Activated CD4-positive, alpha-beta T cell treated with anti-CD3 and anti-CD28 coated beads, Interleukin-2, amount 50 U/mL, for 1 hour (primary cell): ENCODE measurements at places on chromosomes 16 and 17.
A peak's percentile ranks its signal among the peaks of the same experiment; 100 is the strongest.

DNA sequence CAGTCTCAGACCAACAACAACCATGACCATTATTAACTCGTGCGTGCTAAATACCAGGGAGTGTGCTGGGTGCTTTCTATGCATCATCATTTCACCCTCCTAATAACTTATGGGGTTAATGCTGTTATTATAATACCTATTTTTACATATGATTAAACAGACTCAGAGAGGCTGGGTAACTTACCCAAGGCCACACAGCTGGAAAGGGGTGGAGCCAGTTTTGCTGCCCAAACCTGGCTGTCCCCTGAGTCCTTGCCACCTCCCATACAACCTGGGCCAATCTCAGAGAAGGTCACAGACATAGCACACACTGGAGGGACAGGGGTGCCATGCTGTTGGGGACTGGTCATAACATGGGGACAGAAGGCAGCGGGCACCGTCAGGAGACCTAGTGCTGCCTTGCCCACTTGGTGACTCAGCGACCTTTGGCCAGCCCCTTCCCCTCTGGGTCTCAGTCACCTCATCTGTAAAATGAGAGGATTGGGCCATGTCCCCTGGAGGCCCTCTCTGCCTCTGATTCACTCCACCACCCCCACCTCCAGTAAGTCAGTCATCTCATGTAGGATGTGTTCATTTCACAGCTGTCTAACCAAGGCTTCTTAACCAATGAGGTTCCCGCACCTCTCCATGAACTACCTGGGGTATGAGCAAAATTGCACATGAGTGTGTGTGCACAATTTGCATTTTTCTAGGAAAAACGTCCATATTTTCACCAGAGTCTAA lies 11.4 kb upstream of the FADS6 start:
- DNase-seq = no peak

- DNase-seq = no peak
Observed at GRCh38 chr17:8287651-8288335, 677 bp upstream of the RANGRF start.

DNA sequence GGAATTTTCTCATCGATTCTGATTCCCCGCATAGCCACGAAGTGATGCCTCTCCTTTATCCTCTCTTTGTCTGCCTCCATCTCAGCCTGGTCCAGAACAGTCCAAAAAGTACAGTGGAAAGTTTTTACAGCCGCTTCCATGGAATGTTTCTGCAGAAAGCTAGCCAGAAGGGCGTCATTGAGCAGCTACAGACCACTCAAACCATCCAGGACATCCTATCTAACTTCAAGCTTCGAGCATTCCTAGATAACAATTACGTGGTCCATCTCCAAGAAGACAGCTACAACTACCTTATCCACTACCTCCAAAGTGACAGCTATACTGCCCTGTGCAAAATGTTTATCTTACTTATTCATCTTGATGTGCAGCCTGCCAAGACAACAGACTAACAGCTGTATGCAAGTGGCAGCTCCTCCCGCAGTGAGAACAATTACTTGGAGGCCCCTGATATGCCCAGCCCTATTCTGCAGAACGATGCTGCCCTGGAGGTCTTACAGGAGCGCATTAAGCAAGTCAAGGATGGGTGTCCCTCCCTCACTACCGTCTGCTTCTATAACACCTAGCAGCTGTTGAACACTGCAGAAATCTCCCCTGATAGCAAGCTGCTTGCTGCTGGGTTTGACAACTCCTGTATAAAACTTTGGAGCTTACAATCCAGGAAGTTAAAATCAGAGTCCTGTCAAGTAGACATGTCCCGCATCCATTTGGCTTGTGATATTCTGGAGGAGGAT lies 38.9 kb downstream of the SLFN12L start:
- no peak for DNase-seq

GRCh38 chr17:57987581-57988300 lies at the start of gene VEZF1:
Gene VEZF1 (minus strand): TSS chr17:57988254. CDS start chr17:57988111, 143 bp downstream.
- DNase-seq = peak; percentile 76

DNA sequence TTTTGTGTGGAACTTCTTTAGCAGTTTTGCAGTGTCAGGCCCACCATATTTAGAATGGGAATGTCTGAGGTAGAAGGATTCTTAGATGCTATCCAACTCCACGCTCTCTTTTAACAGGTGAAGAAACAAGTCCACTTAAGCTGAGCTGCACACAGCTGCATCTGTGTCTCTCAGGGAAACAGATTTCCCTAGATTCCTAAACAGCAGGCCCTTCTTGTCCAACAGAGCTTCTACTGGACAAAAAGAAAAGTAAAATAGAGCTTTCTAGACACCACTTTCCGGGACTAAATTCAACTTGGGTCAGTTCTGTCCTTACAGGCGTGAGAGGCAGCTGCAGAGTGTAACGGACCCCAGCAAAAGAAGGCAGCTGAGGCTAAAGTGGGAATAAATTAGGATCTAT lies 51.7 kb downstream of the SNX11 start:
- no peak for DNase-seq

DNA sequence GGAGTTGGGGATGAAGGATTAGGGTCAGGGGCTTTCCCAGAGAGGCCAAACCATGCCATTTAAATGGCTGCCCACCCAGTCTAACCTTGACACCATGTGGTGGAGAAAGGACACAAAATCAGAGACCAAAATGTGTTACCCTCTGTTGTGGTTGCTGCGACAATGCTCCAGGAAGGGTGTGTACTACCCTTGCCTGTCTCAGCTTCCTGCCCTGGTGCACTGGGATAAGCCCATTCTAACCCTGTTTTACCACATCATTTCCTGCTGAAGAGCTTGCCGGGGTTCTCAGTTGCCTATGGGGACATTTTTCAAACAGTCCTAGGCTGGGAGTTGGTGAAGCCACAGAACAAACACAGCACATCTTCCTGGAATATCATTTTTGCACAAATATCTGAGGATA lies 4.9 kb downstream of the OR4D1 start:
- peak; percentile 58 for DNase-seq

GRCh38 chr17:59840329-59841090 lies 52.2 kb downstream of the TUBD1 start:
- no peak for DNase-seq

GRCh38 chr16:90008708-90009145 lies 10.5 kb downstream of the DBNDD1 start:
- DNase-seq = peak; percentile 53

- no peak for DNase-seq
Observed at GRCh38 chr17:69485901-69486643, 71.6 kb downstream of the MAP2K6 start.

DNA sequence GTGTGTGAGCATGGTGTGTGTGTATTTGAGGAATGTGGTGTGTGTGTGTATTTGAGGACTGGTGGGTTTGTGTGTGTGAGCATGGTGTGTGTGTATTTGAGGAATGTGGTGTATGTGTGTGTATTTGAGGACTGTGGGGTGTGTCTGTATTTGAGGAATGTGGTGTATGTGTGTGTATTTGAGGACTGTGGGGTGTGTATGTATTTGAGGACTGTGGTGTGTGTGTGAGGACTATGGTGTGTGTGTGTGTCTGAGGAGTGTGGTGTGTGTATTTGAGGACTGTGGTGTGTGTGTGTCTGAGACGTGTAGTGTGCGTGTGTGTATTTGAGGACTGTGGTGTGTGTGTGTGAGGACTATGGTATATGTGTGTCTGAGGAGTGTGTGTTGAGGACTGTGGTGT lies 18.0 kb upstream of the CACNG1 start:
- DNase-seq = no peak

GRCh38 chr16:70298988-70299938 lies at the start of gene DDX19B:
Gene DDX19B (plus strand): TSS chr16:70299186. CDS start chr16:70299298, 112 bp downstream.
- DNase-seq = peak; percentile 42

GRCh38 chr17:76515274-76515949 lies 14.2 kb upstream of the RHBDF2 start:
- peak; percentile 77 for DNase-seq

GRCh38 chr16:87657621-87658192 lies 55.4 kb downstream of the JPH3 start:
- no peak for DNase-seq

DNA sequence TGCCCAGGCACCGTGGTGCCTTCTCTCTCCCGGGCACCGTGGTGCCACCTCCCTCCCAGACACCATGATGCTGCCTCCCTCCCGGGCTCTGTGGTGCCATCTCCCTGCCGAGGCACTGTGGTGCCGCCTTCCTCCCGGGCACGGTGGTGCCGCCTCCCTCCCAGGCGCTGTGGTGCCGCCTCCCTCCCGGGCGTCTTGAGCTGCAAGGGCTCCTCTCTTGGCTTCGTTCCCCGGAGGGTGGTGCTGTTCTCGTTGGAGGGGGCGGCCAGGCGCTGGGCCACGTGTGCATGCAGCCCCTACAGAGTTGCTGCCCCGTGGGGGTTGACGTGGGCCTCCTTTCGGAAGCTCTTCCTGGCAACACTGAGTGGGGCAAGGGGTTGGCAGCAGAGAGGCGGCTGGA lies 8.2 kb downstream of the CENPX start:
- DNase-seq = no peak

DNA sequence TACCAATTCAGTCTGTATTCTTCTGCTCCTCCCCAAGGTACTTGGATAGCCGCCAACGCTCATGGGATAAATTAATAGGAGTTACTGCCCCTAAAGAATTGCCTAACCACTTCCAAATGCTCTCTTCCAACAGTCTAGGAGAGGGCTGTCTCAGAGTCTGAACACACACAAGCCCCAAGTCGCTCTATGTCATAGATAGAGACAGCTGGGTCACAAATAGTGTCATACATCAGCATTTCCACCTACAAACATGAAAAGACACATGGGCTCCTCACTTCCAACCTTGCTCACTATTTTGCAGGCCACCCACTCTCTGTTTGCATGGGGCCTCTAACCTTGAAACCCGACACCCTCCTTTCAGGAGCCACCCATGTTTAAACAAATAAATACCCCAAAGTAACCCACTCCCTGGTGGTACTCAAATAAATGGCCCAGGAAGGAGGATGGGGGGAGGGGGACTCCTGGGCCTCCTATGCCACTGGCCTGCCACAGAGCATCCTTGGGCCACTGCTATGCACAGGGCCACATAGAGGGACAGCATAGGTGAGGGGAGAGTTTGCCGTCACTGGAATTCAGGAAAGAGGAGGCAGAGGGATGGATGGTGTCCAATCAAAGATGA lies 265.9 kb downstream of the SOX9 start:
- DNase-seq = no peak

DNA sequence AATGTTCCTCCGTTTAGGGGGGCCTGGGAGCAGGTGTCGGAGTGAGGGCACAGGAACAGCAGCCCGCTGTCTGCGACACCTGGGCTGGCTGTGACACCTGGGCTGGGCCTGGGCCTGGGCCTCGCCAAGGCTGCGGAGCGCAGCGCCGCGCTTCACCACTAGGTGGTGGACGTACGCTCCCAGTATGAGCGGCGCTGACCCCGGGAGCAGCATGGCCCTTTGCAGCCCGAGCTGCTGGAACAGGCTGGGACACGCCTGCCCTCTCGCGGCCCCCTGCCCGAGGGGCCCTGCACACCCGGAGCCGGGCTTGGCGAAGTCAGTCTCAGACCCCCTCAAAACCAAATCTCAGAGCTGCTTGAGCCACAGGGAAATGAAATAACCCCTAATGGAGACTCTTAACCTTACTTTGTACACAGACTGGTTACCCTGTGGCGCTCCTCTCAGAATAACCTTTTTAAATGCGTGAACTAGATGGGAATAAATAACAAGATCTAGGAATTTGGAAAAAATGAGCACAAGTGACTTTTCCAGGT lies 38.6 kb upstream of the FA2H start:
- peak; percentile 70 for DNase-seq

DNA sequence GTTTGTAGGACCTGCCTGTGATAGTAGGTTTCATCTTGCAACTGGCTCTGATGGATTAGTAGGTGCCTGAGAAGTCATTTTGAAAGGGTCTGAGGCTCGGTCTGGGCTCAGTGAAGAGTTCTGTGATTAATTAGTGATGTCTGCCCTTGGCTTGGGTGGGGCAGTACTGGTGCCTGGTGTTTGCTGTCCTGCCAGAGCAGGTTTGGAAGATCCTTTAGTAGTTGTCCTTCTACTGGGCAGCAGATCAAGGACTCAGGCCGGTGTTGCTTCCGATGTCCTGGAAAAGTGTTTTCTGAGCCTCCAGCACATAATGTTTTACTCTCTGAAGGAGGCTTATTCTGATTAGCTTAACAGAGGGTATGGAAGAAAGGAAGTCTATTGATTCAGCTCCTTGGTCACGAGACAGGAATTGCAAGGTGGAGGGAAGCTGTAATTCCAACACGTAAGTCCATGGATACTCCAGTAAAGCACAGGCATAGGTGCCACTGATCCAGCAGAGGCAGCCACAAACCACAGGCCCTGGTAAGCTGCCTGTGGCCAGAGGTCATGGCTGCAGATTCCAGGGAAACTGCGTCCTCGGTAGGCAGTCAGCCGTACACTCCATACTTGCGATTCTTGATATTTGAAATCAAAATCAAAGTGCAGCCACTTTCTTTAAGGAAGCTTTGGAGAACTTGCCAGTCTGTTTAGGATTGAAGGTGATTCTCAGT lies 18.7 kb downstream of the HLF start:
- DNase-seq = no peak

DNA sequence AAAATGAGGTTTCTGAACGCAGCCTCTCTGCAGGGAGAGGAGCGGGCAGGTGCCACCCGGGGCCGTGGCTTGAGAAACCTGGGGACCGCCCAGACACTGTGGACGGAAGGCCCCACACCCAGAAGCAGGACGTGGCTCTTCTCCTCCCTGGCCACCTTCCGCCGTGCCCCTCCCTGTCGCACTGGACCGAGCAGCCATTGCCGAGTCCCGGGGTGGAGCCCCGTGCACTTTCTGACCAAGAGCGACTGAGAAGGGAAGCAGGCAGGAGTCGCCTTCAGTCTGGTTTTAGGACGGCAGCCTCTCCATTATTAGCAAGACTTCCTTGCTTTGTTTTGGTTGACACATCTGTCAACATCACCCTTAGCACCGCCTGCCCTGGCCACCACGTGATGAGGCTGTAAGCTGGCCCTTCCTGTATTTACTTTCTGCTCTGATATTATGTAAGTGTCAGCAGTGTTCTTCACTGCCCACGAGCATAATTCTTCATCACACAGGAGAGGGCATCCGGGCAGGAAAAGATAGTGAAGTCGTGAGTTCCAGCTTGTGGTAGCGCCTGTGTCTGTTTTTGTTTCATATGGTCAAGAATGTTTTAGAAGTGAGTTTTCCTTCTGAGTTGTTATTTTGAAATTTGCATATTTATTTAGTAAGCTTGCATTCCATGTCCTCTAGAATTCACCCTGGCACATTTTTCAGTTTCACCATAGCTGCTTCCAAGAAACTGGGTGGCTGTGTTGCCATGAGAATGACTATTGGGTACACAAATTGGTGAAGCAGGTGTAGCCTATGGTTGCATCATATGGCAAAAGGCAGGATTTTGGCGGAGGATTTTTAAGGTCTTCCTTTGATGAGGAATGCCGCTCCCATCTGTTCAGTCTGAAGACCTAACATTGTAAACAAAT lies 1.0 kb downstream of the HERPUD1 start:
- DNase-seq = peak; percentile 20

- no peak for DNase-seq
Observed at GRCh38 chr17:77644181-77645071, 314.1 kb upstream of the TNRC6C start.

DNA sequence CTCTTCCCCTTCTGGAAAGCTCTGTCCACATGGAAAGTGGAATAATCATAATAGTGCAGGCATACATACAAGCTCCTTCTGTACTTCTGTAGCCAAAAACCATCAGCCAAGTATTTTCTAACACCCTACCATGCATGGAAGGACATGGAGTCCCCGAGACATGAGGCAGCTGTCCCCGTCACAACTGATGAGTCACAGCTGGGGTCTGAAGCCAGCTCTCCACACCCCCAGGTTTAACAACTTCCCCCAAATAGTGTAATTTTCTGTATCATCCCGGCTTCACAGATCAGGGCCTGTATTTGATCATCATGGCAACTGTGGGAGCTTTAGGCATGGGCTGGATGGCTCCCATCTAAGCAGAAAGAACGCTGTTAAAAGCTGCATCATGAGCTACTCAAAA lies 16.6 kb downstream of the C16orf96 start:
- DNase-seq = no peak
